ENCODE measurements at places on chromosomes 5 and 9.

GRCh38 chr5:14735944-14736343 is 71.4 kb downstream of the OTULIN start:
- DNase-seq = no peak

DNA sequence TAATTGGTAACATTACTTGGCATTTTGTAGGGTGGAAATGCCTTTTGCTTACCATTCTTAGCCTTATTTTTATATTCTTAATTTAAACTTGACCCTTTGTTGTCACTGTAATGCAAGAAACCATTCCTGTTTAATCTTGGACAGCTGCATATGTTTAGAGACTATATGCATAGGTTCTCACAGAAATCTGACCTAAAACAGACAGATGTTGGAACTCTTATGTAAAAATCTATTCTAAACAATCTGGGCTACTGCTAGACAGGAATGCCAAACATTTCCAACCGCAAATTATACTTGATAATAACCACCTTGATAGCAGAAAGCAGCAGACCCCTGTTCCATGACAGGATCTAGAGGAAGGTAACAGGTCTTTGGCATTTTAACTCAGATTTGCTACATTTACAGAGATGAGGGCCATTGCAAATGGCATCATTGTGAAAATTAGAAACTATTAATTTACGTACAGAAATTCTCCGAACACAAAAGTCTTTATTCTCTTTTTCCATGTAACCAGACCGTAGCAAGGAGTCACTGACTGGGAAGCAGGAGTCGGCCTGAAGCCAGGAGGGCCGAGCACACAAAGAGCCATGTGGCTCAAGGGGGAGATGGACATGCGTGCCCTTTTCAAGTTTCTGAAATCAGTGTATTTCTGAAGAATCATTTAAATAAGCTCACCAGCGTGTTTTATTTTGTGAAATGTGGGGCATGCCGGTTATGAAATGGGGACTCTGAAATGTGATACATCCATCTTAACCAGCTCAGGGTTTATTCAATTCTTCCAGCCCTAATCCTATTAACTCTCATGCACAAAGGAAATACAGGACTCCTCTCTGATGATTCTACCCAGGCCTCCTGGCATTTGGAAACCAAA is 139.3 kb downstream of the AOPEP start:
- DNase-seq = no peak

DNA sequence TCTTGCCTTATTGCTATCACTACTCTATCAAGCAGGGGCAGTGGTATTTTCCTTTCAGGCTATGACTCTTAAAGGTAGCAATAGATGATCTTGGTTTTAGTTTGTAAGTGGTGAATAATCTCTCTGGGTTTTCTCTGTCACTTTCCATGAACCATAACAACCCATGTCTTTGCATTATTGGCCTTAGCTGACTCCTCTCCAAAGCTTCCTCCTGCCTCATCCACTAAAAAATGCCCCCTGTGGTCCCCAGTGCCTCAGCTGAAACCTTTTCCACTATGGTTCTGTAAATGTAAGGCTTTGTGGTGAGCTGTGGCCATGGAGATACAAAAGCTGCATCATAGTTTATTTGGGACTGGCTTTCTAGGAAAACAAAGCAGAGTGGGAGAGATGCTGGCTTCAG is 128.8 kb downstream of the GPBP1 start:
- no peak for DNase-seq

GRCh38 chr5:93831449-93831848 is 90.0 kb upstream of the POU5F2 start:
- DNase-seq = no peak

GRCh38 chr9:77532607-77533006 is 115.5 kb downstream of the GNA14 start:
- no peak for DNase-seq

All from stimulated activated CD8-positive, alpha-beta memory T cell treated with anti-CD3 and anti-CD28 coated beads, Interleukin-2, amount 100 ng/mL, for 1 hour (primary cell).